PC-9 (cell line): ENCODE measurements at places on chromosomes 12 and 14. TPM values are rescaled to one million over a fixed set of nuclear protein-coding genes. Genes with fewer than 3 reads are reported as not detected.

GRCh38 chr14:104100171-104101085, 14.9 kb downstream of the ASPG start:
- no peak for DNase-seq

DNA sequence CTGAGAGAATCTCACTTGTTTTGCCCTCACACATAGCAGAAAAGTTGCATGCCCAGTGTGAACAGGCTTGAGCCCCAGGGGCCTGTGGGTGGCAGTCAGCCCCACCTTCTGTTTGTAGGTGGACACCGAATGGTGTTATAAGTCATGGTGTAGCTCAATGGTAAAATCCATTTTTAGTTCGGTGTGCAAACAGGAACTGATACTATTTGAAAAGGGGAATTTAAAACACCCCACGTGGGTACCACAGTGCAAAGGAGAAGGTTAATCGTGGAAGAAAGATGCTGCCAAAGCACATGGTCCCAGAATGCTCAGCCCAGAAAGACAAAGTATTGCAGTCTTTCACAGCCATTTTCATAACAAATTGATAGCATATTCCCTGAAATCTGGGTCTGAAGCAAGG, 71.8 kb upstream of the GZMB start:
- no peak for DNase-seq

- DNase-seq, result no peak
Observed at GRCh38 chr14:30790827-30791226, 83.5 kb upstream of the COCH start.

- no peak for DNase-seq
Observed at GRCh38 chr14:48140804-48141203, 465.4 kb upstream of the MDGA2 start.

DNA sequence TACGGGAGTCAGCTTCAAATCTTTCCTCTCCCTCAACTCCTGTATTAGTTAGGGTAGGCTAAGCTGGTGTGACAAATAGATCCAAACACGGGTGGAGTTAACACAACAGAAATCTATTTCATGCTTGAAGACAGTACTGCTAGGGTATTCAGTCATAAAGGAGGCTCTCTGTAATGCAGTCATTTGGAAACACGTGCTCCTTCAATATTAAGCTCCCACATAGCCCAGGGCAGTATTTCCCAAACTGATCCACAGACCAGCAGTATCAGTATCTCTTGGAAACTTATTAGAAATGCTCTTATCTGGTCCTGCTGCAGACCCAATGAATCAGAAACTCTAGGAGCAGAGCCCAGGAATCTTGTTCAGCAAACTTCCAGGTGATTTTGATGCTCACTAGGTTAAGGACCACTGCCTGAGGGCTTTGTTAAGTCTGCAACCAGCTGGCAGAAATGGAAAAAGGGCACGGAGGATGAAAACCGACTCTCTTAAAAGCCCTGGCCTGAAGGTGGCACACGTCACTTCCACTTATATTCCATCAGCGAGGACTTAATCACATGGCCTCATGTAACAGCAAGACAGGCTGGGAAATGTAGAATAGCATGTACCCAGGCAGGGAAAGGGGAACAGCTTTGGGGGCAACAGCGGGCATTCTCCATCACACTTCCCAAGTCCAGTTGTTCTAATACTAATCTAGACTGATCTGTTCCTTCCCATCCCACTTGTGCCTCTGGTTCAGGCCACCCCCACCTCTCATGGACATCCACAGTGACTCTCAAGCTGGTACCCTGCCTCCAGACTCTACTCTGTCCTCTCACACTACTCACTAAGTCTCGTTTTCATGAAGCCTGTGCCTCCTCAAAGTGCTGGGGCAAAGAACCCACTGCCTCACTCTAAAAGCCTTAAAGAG, 38.2 kb upstream of the RIC8B start:
- DNase-seq, result no peak

DNA sequence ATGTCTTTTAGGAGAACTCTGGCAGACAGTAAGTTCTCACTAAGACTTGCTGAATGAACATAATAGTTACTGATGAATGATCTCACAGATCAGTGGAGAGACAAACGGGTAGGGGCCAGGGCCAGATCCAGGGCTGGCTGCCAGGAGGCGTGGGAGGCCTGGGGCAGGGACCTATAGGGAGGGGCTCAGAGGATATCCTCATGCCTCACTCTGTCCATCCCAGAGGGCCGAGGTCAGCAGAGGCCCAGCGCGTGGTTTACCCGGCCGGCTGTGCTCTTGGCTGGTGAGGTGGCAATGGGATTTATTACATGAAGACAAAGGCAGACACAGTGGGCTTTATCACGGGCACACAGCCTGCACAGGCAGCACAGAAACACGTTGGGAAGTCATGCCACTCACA, 85.4 kb downstream of the CHGA start:
- peak; percentile 52 for DNase-seq

The PPP1R36 gene
- 0.35 TPM in 1 of 2 replicates, not detected in the other for total RNA-seq
